ENCODE measurements at places on chromosomes 2 and 18.

DNA sequence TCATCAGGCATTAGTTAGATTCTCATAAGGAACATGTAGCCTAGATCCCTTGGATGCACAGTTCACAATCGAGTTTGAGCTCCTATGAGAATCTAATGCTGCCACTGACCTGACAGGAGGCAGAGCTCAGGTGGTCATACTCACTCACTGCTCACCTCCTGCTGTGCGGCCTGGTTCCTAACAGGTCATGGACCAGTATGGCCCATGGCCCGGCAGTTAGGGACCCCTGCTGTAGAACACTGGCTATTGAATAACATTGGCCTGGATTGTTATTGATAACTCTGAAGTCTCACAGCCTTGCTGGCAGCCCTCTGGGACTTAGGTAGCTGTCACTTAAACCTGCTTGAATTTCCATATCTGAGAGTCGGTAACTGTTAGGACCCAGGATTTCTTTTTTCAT, 114.5 kb upstream of the ALPP start:
- no peak for DNase-seq

DNA sequence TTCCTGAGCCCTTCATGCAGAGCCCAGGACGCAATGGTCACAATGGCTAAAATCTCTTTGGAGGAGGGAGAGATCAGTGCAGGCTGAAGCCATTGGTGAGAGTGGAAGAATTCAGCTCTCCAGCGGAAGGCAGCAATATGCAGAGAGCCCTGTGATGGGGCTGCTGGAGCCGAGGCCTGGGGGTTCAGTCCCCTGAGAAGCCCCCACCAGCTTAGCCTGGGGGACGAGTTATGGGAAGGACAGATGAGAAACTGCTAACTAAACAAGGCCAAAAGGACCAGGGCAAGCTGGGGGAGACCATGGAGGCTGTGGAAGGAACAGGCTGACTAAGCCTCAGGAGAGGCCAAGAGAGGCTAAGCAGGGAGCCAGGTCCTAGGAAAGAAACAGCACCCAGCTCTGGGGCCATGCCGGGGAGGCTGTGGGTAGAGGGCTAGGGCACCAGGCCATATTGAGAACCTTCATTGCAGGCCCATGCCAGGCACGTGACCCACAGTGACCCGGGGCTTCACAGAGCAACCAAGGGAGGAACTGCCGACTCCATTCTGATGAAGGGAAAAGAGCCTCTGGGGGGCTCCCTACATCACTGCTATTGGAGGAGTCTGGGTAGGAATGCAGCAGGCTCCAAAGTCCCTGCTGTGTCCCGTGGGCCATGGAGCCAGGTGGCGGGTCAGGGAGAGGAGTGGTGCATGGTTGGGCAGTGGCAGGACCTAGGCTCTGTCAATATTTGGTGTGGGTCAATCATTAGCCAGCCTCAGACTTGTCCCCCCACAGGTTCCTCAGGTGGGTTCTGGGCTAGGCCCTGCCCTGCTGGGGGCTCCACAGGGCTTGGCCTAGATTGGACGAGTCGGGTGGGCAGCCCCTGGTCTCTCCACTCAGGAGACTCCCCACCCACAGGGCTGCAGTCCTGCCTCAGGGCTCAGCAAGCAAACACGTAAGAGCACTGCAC, 19.8 kb downstream of the PROC start:
- DNase-seq = no peak

DNA sequence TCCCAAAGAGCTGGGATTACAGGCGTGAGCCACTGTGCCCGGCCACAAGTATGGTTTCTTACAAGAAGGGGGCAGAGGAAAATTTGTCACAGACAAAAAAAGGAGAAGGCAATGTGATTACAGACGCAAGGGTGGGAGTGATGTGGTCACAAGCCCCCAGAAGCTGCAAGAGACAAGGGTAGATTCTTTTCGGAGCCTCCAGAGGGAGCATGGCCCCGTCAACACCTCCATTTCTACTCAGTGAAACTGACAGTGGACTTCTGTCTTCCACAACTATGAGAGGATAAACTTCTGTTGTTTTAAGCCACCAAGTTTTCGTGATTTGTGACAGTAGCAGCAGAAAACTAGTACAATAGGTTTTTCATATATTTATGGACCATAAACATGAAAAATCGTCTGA, 2.1 kb upstream of the TCF7L1 start:
- peak; percentile 41 for DNase-seq

- DNase-seq = no peak
These were observed 439.1 kb downstream of the GRB14 start for GRCh38 chr2:164182116-164182627.

GRCh38 chr18:61414086-61414485, 80.9 kb downstream of the CDH20 start:
- DNase-seq = no peak

DNA sequence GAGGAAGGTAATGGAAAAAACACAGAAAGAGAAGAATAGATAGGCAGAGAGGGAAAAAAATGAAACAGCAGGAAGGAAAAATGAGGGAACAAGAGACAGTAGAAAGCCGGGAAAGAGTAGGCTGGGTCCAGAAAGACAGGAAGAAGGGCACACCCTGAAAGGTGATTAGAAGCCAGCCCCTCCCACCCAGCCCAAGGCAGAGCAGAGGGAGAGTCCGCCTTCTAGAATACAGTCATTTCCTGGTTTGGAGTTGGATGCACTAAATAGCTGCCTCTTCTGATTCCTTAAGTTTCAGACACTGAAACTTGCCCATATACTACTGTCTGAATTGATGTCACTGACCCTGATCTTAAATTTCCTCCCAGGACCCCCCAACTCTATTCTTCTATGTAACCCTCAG, 17.9 kb upstream of the DSG3 start:
- DNase-seq = no peak
